ENCODE measurements at places on chromosomes 7 and 10.
A peak's percentile ranks its signal among the peaks of the same experiment; 100 is the strongest.

DNA sequence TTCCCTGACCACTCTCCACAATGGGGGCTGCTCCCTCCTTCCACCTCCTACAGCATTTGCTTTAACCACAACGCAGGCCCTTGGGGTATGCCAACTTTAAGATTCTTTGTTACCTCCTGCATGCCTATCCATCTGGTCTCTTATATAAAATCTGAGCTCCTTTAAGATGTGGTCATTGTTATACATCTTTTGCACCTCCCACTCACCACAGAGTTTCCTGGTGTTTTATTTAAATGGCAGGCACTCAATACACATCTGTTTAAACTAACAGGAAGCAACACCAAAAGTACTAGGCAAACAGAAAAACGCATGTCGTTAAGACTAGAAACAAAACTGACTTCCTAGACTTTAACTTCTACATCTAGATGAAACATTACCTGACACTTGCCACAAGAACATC lies 36.3 kb downstream of the SLC25A13 start:
- DNase-seq: no peak

GRCh38 chr7:94922457-94922856 lies 15.1 kb downstream of the PPP1R9A start:
- DNase-seq: no peak

GRCh38 chr7:139360948-139361307 lies 1.2 kb downstream of the LUC7L2 start:
- DNase-seq: no peak

DNA sequence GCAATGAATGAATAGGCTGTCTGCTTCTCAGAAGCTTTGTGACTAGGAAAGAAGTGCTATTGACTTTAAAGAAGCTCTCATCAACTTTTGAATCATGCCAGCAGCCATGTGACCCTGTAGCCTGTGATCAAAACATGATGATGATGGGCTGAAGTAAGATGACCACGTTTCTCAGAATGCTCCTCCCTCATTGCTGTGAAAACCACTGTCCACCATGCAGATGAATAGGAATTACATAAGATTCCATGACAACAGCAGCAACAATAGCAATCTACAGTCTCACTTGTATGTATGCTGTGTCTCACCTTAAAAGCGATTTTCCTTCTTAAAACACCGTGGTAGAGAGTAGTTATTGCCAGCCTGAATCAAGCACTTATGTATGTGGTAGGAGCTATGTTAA lies 228.4 kb downstream of the TRIL start:
- peak; percentile 58 for DNase-seq

GRCh38 chr7:104960741-104961448 lies 53.1 kb upstream of the KMT2E start:
- DNase-seq: no peak

- DNase-seq: peak; percentile 61
Observed at GRCh38 chr7:133275446-133276095, 22.7 kb downstream of the EXOC4 start.

DNA sequence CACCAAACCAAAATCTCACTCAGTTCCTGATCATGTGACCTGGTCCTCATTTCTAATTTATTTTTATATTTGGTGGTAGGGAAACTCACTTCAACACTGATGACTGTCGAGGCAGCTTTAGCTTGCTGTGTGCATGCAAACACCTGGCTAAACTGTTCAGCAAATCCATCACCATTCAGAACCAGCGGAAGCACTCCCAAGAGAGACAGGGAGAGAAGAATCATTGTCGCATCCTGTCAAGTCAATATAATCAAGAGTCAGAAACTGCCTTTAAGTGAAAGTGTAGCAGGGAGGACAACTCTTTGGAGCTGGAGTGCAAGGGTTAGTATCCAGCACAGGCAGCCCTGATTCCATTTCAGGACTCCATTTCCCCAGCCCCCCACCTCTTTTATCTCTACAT lies 300.7 kb downstream of the XPNPEP1 start:
- no peak for DNase-seq

Data from astrocyte (in vitro differentiated cells and primary cell).